ENCODE measurements at places on chromosomes 2 and 18.
A peak's percentile ranks its signal among the peaks of the same experiment; 100 is the strongest.

DNA sequence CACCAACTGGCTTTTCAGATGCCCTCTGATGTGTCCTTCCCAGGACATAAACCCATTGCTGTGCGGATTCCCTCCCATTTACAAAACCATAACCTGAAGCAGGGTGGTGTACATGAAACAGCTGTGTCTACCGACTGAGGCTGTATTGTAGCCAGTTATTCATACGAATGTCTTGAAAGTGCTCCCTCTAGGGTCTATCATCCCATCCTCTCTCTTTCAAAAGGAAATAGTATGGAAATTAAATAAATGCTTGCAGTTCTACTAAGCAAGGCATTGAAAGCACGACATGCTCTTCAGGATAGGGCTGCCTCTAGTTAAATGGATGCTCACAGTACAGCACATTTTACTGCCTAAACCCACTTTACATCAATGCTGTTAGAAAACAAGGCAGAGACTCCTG is 112.2 kb upstream of the PXDN start:
- no peak for DNase-seq

DNA sequence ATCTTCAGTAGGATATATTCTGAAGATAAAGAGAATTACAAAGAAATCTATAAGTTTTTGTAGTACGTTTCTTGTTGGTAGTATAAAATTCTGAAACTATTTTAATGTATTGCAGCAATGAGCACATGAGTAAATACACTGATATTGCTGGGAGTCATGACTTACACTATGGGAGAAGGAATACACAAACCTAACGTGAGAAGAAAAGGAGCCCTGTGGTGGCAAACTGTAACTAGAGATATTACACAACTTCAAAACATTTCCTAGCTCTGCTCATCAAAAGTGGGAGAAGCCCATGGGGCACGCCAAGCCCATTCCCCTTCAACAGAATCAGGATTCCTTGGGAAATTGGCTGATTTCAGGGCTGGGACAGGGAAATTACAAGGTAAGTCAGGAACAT is 20.5 kb downstream of the SPIRE1 start:
- no peak for DNase-seq

- DNase-seq = no peak
Observed at GRCh38 chr2:145094370-145094769, 574.5 kb upstream of the ZEB2 start.

DNA sequence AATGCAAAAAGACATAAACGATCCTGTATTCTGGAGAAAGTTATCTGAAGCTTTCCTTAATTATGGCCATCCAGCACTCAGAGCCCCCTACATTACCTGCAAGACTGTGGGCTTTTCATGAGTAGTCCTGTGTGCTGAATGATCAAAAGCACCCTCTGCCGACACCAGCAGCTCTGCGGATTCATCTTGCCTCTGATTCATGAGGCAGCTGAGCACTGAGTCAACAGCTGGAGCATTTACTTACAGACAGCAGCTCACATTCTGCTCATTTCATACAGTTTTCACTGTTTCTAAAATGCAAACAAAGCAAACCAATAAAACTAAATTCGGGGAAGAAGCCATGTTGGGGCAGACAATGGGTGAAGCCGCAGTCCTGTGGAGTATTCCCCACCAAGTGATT is 886.5 kb downstream of the CNTNAP5 start:
- no peak for DNase-seq

- no peak for DNase-seq
Observed at GRCh38 chr18:47522359-47522758, 270.9 kb upstream of the SKOR2 start.

GRCh38 chr2:62708751-62709150 is 3.2 kb downstream of the EHBP1 start:
- no peak for DNase-seq

GRCh38 chr2:69483696-69484095 is 46.5 kb upstream of the NFU1 start:
- no peak for DNase-seq

DNA sequence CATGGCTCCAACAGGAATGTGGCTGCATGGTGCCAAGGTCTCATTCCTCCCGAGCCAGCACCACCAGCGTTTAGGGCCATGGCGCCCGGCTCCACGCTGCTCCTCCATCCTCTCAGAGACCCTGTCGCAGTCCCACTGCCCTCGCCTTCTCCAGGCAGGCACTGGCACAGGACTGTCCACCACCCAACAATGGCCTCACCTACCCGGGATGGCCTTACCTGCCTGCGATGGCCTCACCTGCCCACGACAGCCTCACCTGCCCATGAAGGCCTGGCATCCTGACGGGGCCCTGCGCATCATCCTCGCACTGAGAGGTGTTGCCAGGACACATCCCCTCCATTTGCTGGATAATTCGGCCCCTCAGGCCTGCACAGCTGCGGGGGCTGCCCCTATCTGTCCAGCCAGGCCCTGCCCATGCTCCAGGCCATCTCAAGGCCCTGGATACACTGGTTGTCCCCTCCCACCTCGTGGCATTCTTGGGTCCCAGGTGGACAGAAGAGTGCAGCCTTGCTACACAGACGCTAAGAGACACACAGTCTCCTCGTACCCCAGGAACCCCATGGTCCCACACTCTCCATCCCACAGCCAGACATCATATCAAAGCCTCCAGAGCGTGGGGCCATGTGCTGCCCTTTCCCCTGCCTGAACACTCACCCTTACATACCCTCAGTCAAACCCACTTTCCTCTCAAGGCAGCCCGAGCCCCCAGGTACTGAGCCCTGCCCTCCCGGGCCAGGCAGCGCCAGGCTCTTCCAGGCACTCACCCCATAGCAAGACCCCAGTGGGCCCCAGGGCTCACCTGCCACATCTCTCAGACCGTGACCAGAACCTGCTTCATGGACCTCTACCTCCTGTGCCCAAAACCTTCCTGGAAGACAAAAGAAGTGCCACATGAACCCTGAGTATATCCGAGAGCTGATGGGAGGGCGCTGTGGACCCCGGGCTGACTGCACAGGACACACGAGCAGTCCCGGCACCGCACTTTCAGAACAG is 268.6 kb downstream of the EIPR1 start:
- DNase-seq = no peak

DNA sequence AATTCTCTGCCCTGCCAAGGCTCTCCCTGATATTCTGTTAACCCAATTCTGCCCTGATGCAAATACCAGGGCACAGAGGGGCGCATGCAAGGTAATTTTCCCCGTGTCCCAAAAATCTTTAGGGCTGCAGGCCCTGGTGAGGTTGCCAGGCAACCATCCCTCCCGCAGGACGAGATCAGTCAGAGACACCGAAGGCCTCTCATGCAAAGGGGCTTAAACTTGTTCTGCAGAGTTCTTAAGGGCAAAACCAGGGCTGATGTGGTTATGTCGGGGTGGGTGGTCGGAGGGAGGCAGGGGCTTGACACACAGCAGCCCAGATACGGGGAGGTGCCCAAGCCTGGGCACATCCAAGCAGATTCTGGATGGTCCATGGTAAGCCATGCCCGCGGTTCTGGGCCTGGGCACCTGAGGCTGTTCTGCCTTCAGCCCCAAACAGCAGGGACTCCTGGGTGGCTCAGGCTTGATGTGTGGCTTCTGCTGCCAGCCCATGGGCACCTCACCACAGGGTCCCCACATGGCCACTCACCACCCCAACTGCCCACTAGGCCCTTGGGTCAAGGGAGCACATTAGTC is 27.2 kb downstream of the STEAP3 start:
- no peak for DNase-seq

DNA sequence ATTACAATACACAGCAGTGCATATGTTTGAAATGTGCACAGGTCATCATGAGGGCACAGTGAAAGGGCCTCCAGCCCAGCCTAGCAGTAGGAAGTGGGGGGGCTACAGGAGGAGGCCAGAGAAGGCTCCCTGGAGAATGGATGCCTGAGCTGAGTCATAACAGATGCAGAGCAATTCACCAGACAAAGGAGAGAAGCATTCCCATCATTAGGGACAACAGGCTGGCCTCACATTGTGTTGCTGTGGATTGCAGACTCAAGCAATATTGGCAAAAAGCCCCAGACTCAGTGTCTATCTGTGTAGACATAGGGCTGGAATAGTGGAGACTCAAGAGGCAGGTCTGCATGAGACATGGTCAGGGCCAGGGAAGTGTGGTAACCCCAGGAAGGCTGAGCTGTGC is 329.9 kb downstream of the DLGAP1 start:
- DNase-seq = no peak

- no peak for DNase-seq
Observed at GRCh38 chr18:23943104-23943503, 71.5 kb upstream of the TTC39C start.

- no peak for DNase-seq
Observed at GRCh38 chr2:207502577-207503198, 27.1 kb upstream of the CREB1 start.

- DNase-seq = no peak
Observed at GRCh38 chr2:37984589-37984988, 59.5 kb downstream of the RMDN2 start.

DNA sequence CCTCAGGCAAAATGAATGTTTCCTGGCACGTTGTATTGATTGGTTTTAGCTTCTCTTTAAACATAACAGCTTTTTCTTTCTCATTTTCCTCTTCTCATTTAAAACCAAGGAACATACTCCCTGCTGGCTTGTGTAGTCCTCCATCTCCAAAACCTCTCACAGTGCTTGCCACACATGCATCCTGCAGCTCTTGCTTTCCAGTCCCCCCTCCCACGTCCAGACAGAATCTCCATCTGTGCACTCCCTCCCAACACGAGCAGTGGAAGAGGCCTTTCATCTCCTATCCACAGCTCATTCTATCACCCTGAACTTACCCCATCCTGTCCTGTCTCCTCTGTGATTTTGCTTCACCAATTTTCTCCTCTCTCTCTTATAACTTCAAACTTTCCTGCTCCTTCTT is 99.6 kb upstream of the THSD7B start:
- DNase-seq = no peak

DNA sequence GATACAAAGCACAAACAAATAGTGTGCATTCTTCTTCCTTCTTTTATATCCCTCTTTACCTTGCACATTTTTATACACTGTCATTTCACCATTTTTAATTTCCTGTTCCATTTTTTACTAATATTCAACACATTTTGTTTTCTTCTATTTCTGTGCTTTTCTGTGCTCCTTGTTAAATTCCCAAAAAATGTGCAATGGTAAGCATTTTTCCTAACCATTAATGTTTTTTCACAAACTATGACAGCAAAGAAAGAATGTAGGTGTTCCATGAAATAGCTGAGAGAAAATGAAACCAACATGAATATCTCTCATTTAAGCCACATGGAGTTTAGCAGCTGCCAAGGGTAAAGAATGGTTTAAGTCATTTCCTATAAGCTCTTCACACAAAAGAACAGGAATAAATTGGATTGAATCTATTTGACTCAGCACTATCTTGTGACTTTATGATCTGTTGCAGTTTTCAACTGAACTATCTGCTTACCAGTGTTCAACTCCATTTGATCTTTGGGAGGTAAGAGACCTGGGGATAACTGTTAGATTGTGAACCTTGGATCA is 145.7 kb upstream of the CDH19 start:
- DNase-seq = no peak

DNA sequence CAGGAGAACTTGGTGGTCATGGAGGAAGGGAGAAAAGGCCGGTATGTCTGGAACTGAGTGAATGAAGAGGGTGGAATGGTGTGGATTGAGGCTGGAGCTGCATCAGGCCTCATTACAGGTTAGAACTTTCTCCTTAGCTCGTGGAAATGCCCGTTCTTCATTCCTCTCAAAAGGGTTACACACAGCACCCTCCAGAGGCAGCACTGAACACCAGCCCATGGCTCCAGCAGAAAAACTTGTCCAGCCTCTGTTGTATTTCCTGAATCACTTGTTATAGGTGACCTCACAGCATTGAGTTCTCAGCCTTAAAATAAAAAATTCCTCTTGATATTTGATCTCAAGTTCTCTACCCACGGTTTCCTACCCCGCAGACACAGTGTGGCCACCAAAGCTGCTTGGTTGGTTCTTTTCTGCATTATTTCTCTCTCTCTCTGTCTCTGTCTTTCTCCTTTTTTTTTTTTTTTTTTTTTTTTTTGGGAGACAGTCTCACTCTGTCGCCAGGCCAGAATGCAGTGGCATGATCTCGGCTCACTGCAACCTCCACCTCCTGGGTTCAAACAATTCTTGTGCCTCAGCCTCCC is 89.6 kb downstream of the ITGB1BP1 start:
- DNase-seq = peak; percentile 46

GRCh38 chr2:214014551-214015220 is 396.2 kb upstream of the VWC2L start:
- no peak for DNase-seq

GRCh38 chr2:29227935-29228675 is 112.9 kb downstream of the CLIP4 start:
- DNase-seq = no peak

DNA sequence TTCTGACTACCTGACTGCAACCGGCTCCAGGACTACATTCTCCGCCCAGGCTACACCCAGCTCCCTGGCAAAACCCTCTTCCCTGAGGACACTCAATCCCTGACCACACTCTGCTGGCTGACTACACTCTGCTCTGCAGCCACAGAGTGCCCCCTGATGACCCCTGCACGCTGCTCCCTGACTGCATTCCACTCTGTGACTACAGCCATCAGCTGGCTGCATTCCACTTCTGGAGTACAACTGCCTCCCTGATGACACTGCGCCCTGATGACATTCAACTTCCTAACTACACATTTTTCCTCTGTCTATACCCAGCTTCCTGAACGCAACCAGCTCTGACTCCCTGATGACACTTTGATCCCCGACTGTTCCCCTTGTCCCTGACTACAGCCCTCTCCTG is 71.3 kb upstream of the NRXN1 start:
- DNase-seq = no peak

DNA sequence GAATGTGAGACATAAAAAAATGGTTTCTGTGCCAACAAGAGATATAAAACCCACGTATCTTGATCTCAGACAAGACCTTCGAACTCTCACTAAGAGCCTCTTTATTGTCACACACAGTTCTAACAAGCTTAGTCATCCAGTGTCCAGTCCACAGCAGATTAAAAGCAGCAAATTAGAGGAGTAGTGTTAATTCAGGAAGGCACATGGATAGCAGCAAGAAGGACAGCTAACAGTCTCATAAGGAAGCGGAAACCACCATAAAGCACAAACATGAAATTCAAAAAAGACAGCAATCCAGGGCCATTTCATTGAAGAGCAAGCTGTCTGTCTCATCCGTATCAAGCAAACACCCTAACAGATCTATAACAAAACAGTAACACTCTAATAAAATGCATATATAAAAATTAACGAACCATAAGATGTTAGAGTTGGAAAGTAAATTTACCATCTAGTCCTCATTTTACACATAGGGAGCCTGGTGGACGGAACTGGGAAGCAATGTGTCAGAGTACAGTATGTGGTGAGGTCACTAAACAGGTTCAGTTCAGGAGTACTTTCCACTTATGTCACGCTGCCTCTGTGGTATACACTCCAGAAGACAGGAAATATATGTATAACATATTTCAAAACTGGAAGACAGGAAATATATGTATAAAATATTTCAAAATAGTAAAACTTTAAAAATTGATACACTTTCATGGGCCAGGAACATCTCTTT is 18.3 kb downstream of the AAK1 start:
- DNase-seq = no peak

GRCh38 chr2:19554520-19554919 is 196.1 kb upstream of the OSR1 start:
- DNase-seq = no peak
